ENCODE measurements at places on chromosomes 13 and 19.

GRCh38 chr13:19329365-19329764, 147.7 kb upstream of the TUBA3C start:
- no peak for DNase-seq

GRCh38 chr13:22451327-22451741, 729.4 kb upstream of the SGCG start:
- no peak for DNase-seq

DNA sequence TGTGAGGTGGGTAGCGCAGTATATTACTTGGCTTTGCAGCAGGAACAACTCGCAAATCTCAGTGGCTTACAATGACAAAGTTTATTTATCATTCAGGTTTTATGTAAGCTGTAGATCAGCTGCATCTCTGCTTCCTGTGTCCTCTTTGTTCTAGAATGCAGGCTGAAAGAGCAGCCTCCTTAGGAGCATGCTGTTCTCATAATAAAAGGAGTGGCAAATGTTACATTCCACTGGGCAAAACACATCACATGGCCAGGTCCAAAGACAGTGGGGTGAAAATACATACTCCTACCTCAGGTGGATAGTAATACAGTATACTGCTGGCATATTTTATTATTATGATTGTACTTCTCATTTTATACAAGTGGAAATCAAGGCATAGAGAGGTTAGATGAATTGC, 1.2 kb upstream of the CSNK1A1L start:
- no peak for DNase-seq

GRCh38 chr19:4503132-4503824, 15.0 kb downstream of the PLIN4 start:
- DNase-seq, result no peak

DNA sequence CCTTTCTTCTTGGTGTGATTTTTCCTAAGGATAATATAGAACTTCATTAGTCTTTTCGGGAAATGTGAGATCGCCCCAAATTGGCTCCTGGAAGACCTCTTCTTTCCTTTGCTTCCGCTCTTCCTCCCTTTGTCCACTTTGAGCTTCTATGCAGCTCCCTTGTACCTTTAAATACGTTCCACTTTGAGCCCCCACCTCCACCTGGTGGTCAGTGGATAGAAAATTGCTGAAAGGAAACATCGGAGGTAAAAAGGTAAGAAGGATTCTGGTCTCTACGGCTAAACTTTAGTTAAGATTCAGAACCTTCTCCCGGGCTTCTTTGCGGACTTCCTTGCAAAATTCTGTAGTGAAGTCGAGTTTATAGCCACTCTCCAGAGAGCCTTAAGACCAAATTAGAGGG, 55.0 kb upstream of the TM9SF2 start:
- no peak for DNase-seq

DNA sequence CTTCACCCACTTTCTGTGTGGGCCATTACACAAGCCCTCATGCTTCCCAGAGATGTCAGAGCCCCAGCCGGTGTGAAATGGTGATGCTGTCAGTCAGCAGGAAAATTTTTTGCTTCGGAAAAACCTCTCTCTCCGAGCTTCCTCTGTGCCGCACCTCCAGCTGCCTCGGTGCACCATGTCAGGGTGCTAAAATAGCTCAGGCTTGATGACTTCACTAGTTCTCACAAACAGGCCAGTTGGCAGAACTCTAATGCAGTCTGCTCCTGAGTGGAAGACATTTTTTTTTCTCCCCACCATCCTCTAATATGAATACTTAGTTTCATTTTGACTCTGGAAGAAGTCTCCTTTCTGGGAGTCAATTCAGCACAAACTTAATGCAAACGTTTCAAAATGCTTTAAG, 71.3 kb downstream of the KLF12 start:
- no peak for DNase-seq

DNA sequence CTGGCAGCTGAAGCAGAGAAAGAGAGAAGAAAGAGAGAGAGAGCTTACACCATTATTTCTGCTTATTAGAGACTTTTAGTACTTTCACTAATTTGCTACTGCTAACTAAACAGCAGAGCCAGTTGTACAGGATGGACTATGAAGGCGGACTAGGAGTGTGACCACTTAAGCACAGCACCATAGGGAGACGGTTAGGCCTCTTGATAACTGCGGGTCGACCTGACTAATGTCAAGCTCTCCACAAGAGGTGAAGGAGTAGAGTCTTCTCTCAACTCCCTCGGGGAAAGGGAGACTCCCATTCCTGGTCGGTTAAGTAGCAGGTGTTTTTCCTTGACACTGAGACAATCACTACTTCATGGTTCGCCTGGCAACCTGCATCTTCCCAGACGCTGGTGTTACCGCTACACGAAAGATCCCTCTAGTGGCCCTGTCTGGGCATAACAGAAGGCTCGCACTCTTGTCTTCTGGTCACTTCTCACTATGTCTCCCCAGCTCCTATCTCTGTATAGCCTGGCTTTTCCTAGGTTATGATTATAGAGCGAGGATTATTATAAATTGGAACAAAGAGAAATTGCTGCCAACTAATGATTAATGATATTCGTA, 5.3 kb upstream of the PSG7 start:
- DNase-seq, result no peak

DNA sequence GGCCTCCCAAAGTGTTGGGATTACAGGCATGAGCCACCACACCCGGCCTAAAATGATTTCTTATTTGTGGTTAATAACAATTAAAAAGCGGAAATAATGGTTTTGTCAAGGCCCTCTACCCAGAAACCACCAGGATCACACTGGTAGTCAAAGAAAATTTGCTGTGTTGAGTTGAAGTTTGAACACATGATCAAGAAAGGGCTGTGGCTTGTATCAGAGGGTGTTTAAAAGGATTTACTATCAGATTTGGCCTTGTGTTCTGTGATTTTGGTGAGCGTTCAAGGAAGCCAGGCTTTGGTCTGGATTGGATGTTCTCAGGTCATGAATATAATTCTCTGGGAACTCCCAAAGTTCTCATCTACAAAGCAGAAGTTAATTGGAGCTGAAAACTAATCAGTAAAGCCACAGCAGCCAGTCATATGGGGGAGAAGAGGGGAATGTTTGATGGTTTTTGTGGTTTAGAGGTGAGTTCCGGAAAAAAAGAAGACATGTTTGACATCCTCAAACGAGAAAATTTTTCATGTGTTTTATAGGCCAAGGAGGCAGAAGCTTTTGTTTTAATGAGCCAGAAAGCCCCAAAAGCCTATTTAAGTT, 10.6 kb upstream of the ZNF556 start:
- no peak for DNase-seq
